ENCODE measurements at places on chromosomes 2 and 18.

- no peak for DNase-seq
Measured at GRCh38 chr2:5668682-5669250, 23.4 kb upstream of the SOX11 start.

DNA sequence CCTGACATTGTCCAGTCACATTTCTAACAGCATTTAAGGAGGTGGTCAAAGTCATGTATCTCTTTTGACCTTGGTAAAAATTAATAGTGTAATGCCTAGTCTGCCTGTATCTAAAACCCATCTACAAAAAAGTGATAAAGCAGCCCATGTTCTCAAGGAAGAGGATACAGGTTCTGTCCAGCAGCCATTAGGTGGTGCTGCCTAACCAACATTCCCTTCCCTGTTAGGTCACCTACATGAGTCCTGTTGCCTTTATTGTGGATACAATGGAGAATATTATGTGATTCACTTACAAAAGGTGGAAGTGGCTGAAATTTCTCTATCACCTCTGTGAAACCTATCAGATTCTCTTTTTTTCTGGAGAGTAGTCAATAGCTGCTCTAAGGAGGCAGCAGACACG lies 52.5 kb downstream of the AQP4 start:
- no peak for DNase-seq

GRCh38 chr2:152198499-152198898 lies 22.9 kb upstream of the STAM2 start:
- DNase-seq: no peak

DNA sequence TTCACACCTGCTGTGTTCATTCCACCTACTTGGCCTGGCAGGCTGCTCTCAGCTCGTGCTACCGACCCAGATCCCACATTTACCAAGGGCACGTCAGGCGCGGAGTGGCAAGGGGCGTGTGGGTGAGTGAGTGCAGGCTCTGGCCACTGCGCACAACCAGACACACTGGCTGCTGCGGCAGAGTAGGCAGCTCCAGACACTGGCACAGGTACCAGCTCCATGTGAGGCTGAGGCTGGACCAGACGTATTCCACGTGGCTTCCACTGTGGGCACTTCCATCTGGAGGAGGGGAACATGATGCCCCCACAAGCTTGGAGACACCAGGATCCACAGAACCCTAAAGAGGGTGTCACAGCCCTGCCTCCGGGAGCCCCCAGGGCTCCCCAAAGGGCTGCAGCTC lies 74.6 kb upstream of the ZNF804A start:
- no peak for DNase-seq

GRCh38 chr2:9984217-9984739 lies 32.8 kb downstream of the GRHL1 start:
- DNase-seq: no peak

GRCh38 chr2:205722283-205722918 lies 40.1 kb downstream of the NRP2 start:
- no peak for DNase-seq

DNA sequence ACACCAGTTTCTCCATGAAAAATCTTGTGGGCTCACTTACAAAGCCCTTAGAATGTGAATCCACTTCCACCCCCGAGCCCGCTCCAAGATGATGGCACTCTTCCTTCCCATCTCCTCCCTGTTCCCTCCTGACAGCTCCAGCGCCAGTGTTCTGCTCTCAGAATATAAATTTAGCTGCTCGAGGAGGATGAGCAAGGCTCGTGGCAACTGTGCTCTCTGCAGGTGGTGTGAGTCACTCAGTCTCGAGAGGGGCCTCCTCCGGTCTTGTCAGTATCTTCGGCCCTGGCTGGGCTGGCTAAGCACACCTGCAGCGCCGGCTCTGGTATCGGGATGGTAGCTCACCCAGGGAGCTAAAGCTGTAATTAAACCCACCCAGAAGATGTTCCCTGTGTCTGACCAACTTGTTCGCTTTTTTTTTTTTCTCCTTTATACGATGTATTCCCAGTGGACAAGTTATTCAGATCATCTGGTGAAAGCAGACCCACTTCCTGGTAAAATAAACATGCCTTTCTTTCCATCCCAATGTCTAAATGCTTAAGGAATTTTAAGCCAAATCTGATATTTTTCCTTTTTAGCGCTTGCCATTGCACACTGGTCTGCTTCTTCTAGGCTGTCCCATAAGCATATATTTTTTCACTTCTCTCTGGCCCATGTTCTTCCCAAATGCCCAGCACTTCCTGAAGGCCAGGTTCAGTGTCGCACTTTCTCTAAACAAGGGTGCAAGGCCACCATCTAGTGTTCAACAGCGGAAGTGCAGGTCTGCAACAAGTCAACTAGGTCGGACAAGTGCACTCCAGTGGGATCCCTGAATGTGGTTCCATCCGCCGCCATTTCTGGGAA lies 31.4 kb upstream of the YPEL5 start:
- DNase-seq: peak; percentile 50

DNA sequence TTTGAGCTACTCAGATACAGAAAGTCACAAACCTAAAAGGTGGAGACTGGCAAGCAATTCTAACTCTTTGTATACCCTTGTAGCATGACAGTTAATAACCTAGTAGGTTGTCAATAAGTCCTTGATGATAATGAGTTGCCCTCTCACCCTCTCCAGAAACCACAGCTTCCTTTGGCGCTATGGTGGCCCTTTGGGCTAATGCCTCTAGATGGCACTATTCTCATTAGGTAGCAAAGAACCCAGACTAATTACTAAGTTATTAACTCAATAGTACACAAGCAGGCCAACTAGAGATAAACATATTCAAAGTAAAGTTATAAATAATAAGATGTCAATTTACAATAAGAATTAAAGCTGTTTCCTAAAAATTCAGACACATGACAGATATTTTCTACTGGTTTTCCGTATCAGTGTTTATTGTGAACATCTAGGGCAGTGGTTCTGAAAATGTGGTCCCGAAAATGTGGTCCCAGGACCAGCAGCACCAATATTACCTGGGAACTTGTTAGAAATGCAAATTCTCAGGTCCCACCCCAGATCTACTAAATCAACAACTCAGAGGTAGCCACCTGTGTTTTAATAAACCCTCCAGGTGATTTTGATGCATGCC lies 41.1 kb downstream of the LDAH start:
- DNase-seq: no peak

- no peak for DNase-seq
Measured at GRCh38 chr2:141497272-141497671, 633.5 kb downstream of the LRP1B start.

All from skeletal muscle cell (primary cell).